T-helper 1 cell (primary cell): ENCODE measurements at places on chromosomes 2 and 18.

- DNase-seq: no peak
These were observed 1608.9 kb upstream of the PIK3C3 start for GRCh38 chr18:40346146-40346545.

DNA sequence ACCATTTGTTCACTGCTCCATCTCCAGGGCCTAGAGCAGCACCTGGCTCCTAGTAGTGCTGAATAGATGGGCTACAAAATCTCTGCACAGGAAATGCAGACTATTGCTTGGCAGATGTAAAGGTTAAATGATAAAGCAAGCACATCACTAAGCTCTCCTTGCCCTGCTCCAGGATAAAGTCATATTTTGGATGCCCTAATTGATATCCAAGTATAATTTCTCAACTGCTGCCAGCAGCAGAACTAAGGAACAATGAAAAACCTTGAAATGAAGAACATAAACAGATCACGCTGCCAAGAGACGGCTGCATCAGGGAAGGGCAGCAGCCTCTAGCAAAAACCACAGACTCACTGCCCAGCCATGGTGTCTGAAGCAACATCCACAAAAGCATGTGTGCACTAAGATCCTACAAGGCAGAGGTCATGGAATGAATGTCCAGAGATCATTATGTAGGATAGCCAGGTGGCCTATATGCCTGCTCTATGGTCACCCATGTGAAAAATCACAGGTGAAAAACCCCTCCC is 134.7 kb downstream of the TMEM163 start:
- no peak for DNase-seq

GRCh38 chr18:52216109-52216508 is 123.9 kb upstream of the DCC start:
- DNase-seq: no peak

- DNase-seq: no peak
These were observed 49.9 kb downstream of the MTCL1 start for GRCh38 chr18:8754995-8755960.

DNA sequence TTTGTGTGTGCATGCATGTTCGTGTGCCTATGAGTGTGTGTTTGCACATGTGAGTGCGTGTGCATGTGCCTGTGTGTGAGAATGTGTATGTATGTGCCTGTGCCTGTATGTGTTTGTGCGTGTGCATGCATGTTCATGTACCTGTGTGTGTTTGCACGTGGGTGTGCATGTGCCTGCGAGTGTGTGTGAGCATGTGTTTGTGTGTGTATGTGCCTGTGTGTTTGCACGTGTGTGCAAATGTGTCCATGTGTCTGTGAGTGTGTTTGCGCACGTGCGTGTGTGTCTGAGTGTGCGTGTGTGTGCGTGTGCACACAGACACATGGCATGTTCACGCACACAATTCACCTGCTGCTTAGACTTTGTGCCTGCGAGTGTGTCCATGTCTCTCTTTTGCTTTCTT is 853.5 kb upstream of the SALL3 start:
- DNase-seq: no peak

DNA sequence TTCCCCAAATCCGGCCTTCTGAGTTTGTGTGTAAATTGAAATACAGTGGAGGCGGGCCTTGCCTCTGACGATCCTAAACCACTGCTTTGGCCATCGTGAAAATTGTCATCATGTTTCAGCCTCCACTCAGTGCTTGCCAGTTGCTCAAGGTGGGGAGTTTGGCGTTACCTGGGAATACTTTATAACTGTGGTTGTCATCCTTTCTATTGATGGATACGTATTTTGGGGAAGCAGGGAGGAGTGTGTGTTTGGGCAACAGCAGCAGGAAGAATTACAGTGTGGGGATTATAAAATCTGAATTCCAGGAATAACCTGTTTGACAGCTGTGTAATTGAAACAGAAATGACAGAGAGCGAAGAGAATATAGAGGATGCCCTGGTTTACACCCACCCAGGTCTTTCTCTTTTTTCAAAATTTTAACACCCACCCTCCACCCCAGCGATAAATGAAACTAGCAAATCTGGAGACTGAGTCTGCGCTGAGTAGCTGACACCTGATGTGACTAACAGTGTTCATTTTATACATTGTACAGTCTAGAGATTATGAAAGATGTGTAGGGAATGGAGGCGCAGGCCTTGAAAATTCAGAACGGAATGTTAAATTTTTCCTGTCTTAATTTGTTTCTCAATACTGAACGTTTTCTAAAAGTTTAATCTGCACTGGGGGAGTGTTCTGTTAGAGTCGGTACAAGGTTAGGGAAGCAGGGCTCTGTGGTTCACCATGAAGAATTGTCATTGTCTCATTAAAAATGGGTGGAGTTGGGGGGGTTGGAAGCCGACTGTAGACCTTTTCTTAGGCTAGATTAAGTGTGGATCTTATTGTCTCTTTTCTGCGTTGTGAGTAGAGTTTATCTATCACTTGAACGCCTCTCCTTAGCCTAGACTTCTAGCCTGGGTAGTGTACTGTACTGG is 1.6 kb downstream of the MAP4K4 start:
- no peak for DNase-seq

DNA sequence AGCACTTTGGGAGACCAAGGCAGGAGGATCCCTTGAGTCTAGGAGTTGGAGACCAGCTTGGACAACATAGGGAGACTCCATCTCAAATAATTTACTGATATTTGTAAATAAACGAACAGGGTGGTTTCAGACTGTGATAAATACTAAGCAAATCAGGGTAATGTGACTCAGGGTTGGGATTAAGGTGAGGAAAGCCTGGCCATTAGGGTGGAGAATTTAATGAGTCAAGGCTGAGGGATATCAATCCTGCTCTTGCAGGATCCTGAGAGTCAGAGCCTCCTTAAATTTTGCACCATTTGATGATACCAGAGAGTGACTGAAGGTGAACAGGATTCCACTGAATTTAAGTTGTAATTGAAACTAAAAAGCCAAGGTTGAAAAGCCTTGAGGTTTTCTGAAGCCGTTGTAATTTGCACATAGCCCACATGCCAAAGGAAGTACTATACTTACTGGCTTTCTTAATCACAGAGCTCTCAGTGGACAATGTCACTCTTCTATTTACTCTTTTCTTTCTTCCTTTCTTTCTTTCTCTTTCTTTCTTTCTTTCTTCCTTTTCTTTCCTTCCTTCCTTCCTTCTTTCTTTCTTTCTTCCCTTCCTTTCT is 28.6 kb upstream of the AP1S3 start:
- no peak for DNase-seq
